PC-9 (cell line): ENCODE measurements at places on chromosomes 13 and 19. TPM values are rescaled to one million over a fixed set of nuclear protein-coding genes. Genes with fewer than 3 reads are reported as not detected.

Gene ZNF790
- 5.0 and 5.9 TPM in 2 replicates for total RNA-seq

Gene ALG11
- 15.0 and 15.7 TPM in 2 replicates for total RNA-seq

DNA sequence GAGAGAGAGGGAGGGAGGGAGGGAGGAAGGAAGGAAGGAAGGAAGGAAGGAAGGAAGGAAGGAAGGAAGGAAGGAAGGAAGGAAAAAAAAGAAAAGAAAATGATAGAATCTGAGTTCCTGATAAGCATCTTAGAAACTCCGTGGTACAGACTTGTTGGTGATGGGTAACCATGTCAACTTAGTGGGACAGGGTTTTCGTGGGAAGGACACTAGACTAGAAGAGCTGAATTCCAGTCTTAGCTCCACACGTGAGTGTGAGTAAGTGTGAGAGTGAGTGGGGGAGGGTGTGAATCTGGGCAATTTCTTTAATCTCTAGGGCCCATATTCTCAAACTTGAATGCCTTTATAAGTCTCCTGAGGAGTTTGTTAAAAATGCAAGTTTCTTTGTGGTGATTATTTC is 35.0 kb downstream of the PABPC3 start:
- DNase-seq: no peak
- H3K4me1 ChIP-seq: no peaks in the 10 kb centered on the region
- peaks cover 62% of the 10 kb centered on the region for H3K27me3 ChIP-seq
- no peak overlapping the region for H3K4me3 ChIP-seq
- no peak overlapping the region for H3K27ac ChIP-seq

GRCh38 chr19:37933937-37934358 is 26.9 kb downstream of the SIPA1L3 start:
- no peaks in the 10 kb centered on the region for H3K27me3 ChIP-seq
- H3K4me1 ChIP-seq: peaks cover 54% of the 10 kb centered on the region
- no peak for DNase-seq
- H3K27ac ChIP-seq: peak overlapping the region; percentile 74
- H3K36me3 ChIP-seq: no peaks in the 10 kb centered on the region
- H3K4me3 ChIP-seq: no peak overlapping the region; the same call in 1 of the 2 replicates

GRCh38 chr19:10478476-10478875 is 24.7 kb downstream of the KEAP1 start:
- H3K4me3 ChIP-seq: peak overlapping the region; percentile 41; the same call in 1 of the 2 replicates
- peaks cover 14% of the 10 kb centered on the region for H3K4me1 ChIP-seq
- no peak for DNase-seq
- no peaks in the 10 kb centered on the region for H3K27me3 ChIP-seq

GRCh38 chr19:33175886-33176669 is 18.1 kb upstream of the LRP3 start:
- H3K36me3 ChIP-seq: no peaks in the 10 kb centered on the region
- peaks cover 38% of the 10 kb centered on the region for H3K4me1 ChIP-seq
- H3K27ac ChIP-seq: peak overlapping the region; percentile 60
- peak overlapping the region; percentile 86 for H3K4me3 ChIP-seq
